A172 (cell line): ENCODE measurements at places on chromosomes 3 and 15. TPM values are rescaled to one million over a fixed set of nuclear protein-coding genes. Genes with fewer than 3 reads are reported as not detected.

The NR2F2 gene
- 9.2 and 16.2 TPM in 2 replicates for total RNA-seq

The SMCO1 gene
- total RNA-seq = not detected in 2 replicates

The CCR8 gene
- total RNA-seq = not detected in 2 replicates

The SLC26A6 gene
- total RNA-seq = 16.9 and 17.5 TPM in 2 replicates

The LTK gene
- 4.3 and 5.2 TPM in 2 replicates for total RNA-seq

The NME9 gene
- total RNA-seq = not detected in 2 replicates

The PLSCR5 gene
- not detected in 2 replicates for total RNA-seq

The ANKUB1 gene
- not detected in 2 replicates for total RNA-seq

The MEIS2 gene
- 98.3 and 106 TPM in 2 replicates for total RNA-seq

The RHOV gene
- total RNA-seq = 0.22 and 1.4 TPM in 2 replicates

The NPAP1 gene
- total RNA-seq = not detected in 2 replicates

The NLGN1 gene
- 0.50 and 0.72 TPM in 2 replicates for total RNA-seq

The NDUFB4 gene
- 203 and 290 TPM in 2 replicates for total RNA-seq
